Stimulated activated CD4-positive, alpha-beta T cell treated with anti-CD3 and anti-CD28 coated beads, Interleukin-15, amount 100 ng/mL, for 1 hour (primary cell): ENCODE measurements at places on chromosomes 7 and 10.

GRCh38 chr7:139099172-139099947, 10.2 kb downstream of the ZC3HAV1 start:
- DNase-seq, result no peak

DNA sequence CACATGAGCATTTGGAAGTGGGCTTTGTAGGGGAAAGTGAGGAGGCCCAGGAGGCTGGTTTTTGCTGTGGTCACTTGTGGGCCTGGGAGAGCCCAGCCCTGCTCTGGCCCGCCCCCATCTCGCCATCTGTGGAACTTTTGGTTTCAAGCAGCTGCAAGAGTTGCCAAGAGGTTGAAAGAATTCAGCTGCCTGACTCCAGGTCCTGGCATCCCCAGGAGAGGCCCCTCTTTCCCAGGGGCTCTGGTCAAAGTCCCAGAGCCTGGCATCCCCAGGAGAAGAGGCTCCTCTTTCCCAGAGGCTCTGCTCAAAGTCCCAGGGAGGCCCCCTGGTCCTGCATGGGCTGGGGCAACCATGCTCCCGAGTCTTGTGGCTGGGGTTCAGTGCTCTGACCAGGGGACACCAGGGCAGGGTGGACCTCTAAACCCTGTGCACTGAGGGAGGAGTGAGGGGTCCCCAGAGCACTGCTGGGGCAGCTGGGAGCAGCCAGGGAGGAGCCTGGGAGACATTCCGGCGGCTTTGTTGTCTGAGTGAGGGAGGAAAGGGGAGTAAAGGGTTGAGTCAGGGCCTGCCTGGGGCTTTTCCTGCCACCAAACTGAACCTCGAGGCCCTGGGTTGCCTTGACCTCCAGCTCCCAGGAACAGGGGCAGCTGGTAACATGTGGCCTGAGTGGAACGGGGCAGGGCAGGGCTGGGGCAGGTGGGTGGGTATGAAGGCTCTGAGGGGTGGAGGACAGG, 27.7 kb upstream of the CSGALNACT2 start:
- DNase-seq, result no peak

DNA sequence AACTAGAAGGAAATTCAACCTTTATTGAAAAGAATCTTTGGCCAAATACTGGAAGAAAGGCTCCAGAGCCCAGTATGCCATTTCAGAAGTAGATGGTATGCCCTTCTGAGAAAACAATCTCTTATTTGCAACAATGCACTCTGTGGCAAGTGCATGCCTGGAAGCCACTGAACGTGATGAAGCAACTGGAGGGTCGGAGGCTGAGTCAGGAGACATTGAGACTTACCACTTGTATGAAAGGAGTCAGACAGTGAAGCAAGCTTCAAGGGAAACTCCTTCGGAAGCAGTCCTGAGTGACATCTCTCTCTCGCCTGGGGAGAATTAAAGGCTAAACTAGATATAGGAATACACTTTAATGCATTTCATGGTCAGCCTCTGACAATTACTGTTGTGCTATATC, 353.7 kb downstream of the NRG3 start:
- DNase-seq, result no peak

DNA sequence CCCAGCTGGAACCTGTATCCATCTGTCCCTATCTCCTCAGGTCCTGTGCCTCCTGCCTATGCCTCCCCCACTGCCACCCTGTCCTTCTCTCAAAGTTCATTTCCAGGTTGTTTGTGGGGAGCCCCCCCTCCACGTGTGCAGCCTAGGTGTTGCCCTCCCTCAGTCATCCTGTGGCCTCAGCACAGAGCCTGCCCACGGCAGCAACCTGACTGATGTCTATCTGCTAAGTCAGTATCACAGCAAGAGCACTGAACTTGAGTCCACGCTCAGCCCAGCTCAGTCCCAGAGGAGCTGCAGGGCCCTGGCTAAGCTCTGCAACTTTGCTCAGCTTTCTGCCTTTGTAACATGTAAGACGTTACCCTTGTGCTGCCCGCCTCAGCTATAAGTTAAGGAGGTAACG, 28.7 kb downstream of the FAM53B start:
- DNase-seq, result no peak

DNA sequence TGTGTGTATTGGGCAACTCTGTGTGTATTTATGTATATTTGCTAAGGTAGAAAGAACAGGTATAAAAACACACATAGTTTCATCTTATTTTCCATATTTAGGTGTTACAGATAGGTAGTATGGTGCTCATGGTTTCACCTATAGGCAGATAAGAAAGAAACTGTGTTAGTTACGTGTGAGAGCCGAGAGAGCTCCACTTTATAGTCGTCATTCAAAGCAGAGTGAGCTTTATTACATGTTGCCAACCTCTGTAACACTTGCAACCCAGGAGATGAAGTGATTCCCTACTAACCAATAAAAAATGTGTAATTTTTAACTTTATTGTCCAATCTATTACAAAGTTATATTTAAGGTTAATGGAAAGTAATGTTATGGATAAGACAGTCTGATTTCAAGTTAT, 121.3 kb downstream of the AGMO start:
- DNase-seq, result no peak

- DNase-seq, result no peak
These were observed 286.4 kb upstream of the MEOX2 start for GRCh38 chr7:15972862-15973275.

- DNase-seq, result no peak
These were observed 585.6 kb downstream of the SUGCT start for GRCh38 chr7:40720416-40720815.

DNA sequence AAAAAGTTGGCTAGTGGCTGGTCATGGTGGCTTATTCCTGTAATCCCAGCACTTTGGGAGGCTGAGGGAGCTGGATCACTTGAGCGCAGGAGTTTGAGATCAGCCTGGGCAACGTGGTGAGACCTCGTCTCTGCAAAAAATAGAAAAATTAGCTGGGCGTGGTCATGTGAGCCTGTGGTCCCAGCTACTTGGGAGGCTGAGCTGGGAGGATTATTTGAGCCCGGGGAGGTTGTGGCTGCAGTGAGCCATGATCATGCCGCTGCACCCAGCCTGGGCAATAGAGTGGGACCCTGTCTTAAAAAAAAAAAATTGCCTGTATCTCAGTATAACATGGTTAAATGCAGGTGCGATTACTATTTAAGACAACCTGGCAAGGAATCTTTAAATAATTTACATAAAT, 61.0 kb downstream of the ADD3 start:
- DNase-seq, result no peak

DNA sequence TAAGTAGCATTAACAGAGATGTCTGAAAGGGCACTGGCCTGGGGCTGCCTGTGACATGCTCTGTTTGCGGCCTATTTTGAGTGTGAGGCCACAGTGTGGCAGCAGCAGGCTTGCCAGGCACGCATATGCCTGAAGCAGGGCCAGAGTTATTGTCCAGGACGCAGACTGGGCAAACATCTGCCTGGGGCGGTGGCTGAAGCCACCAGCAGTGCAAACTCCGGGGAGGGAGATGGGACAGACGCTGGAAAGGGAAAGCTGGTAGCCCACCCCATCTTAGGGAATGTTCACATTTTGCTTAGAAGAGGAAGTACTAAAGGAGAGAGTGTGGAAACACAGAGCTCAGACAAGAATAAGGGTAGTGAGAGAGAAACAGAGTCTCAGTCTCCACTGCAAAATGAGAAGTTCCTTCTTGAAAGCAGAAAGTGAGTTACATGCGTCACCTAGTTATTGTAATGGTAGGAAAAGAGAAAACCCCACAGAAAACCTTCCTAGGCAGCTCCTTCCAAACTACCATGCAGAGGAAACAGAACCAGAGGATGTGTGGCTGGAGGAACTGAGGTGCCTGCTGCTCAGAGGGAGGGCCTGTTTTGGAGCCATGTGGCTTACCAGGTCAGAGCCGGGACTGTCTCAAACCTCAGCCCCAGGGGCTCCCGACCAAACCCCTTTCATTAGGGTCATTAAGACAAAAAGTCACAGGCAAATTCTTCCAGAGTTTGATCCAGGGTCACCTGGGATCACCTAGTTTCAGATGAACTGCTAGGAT, 14.5 kb downstream of the AKR1B1 start:
- DNase-seq, result no peak

DNA sequence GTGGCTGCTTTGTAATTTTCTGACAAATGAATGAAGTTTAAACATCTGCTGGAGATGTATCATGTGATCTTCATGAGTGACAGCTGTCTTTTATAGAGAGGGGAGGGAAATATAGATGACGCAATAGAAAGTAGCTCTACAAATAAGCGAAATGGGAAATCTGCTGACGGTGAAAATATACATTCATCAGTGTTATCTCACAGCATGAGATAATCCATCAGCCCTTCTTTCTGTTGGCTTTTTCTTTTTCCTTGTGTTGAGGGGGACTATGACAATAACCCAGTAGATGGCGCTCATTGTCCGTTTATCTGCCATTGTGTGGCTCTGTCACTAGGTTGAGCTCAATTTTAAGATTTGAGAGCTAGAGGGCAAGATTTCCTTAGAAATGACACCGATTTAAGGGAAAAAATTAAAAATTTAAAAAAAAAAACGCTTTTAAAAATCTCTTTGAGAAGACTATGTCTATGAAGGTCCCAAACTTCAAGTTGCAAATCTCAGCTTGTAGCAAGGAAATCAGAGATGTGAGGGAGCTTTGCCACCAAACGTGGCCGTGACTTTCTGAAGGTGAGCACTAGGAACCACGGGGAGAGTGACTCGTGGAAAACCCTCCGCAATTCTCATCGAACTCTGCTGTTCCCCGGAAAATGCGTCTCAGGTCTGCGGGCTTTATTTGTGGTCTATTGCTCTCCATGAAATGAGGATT, 114.6 kb upstream of the SFMBT2 start:
- no peak for DNase-seq

GRCh38 chr10:5805711-5806110, 7.5 kb downstream of the GDI2 start:
- DNase-seq, result no peak

- no peak for DNase-seq
These were observed 2.3 kb upstream of the MIOS start for GRCh38 chr7:7564323-7564780.

DNA sequence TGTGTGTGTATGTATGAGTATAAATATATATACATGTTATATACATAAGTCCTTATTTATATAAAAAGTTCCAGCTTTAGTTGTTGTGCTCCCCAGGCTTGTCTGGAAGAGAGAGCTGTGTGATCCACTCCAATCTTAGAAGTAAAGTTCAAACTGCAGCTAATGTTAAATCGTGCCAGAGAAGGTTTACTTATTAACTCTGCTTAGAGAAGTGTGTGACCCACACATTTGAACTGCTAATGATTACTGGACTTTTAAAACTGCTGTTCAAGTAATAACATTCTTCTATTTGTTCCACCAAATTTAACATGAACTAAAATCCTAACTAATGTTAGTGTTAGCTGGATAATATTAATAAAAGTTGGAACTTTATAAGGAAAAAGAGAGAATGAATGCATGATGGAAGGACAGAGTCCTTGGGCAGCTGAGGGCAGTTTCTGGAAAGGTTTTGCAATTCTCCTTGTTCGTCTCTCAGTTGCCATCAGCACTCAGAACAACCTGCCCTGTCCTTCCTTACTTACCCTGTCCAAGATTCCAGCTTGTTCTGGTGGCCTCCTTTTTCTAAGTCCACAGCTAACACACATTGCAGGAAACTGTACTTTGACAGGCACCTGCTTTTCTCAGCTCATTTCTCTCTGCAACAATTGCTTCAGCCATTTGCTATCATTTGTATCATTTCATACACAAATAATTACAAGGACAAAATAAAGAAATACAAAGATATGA, 162.6 kb downstream of the FAM107B start:
- DNase-seq, result no peak

DNA sequence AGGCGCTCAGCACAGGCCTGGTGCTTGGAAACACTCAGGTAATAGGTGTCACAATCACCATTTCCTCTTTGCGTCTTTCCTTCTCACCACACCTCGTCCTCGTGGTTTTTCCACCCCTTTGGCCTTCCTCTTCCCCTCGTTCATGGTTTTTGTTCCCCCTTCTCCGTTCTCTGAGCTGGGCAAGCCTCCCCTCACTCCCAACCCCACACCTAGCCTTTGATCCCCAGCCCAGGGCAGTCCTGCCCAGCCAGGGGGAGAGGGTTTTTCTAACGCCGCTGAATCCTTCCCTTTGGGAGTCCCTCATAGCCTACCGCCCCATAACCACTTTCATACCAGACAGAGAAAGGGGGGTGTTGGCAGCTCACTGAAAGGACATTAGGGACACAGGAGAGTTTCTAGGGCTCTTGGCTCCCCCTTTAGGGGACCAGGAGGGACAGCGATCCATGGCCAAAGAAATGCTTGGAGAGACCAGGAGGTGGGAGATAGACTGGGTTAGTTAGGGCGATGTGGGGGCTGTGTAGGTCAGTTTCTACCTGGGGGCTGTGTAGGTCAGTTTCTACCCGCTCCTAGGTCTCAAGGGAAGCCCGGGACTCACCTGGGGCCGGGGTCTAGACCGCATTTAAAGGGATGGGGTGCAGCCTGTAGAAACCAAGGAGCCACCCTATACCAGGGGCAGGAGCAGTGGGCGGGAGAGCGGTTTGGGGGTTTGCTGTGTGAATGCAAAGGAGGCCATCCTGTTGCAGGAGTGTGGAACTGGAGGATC, 1.4 kb downstream of the EPHB4 start:
- DNase-seq, result no peak

DNA sequence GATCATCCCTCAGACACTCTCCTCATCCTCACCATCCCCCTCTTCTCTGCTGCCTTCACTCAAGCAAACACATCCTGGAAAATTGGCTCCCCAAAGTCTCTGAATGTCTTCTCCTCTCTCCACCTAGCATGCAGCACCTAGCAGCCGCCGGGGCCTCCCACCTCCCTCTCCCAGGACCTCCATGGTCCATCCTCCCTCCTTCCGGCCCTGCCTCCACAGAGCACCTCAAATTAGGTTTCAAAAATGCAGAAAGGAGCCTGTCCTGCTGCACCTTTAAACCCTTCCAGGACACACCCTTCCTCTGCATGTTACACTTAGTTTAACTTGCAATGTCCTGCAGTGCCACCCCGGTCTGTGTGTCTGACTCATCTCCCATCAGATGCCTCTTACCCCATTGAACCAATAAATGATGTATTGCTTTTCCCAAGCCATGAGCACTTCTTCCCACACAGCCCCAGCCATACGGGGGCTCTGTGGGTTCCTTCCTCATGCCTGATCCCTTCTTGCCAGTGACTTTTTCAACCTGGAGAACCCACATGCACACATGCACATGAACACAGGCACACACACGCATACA, 582.5 kb upstream of the MGMT start:
- no peak for DNase-seq

DNA sequence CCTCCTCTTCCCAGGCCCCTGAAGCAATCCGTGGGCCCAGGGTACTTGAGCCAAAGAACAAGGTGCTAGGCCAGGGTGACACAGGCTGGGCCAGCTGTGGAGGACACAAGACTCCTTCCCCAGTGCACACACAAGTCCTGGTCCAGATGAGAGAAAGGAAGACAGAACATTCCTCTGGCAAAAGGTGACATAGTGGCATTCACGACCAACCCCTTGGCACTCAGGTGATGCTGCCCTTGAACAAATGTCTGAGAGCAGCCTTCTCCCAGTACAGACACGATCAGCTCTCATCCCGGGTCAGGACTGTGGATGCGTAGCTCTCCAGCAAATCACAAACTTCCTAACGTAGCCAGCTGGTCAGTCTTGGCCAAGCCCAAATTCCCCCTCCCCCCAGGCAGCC, 118.5 kb downstream of the OAT start:
- no peak for DNase-seq

GRCh38 chr10:125006921-125007426, 65.1 kb downstream of the ZRANB1 start:
- DNase-seq, result no peak

GRCh38 chr10:28875549-28876081, 198.3 kb downstream of the BAMBI start:
- DNase-seq, result no peak
